ENCODE measurements at places on chromosomes 5 and 9.
A peak's percentile ranks its signal among the peaks of the same experiment; 100 is the strongest.

GRCh38 chr5:16791036-16791705, 144.9 kb downstream of the MYO10 start:
- peak; percentile 38 for DNase-seq

- DNase-seq, result peak; percentile 19
Observed at GRCh38 chr9:112921549-112921948, 30.9 kb upstream of the SLC46A2 start.

GRCh38 chr5:99089822-99090549, 161.2 kb upstream of the CHD1 start:
- DNase-seq, result no peak

- no peak for DNase-seq
Observed at GRCh38 chr5:140165101-140165922, 9.7 kb upstream of the CYSTM1 start.

DNA sequence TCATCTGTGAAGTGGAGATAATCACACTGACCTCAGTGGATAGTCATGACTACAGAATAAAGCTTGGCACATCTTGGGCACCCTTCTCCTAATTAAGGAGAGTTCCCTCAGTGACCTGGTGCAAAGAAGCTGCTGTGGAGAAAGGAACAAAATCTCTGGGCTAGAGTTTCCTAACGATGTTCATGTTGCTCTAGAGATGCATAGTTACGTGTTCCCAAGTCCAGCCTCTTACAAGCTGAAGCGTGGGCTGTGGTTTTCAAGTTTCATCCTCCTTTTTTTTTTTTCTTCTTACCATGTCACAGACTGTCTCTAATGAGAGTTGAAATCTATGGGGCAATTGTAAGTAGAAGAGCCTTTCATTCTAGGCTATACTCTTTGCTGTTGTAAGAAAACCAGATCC, 113.8 kb downstream of the DOCK8 start:
- DNase-seq, result no peak

- DNase-seq, result no peak
Observed at GRCh38 chr5:128825826-128826225, 139.5 kb upstream of the SLC27A6 start.

- DNase-seq, result no peak
Observed at GRCh38 chr5:163867324-163867723, 361.9 kb downstream of the MAT2B start.

DNA sequence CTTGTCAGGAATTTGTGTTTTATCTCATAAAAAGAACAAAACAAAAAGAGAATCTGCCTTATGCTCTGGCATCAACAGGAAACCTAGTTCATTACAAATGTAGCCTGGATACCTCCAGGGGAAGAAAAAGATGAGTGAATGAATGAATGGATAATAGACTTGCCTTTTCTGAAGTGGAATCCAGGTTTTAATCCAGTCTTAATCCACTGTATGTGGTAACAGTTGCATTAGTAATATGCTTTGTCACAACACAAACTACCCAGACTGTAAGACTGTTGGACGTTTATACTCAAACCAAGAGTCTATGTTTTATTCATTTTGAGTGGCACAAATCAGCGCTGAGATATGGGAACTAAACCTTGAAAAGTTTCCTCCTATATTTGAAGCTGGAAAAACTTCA, 32.1 kb upstream of the MAP3K1 start:
- DNase-seq, result no peak

DNA sequence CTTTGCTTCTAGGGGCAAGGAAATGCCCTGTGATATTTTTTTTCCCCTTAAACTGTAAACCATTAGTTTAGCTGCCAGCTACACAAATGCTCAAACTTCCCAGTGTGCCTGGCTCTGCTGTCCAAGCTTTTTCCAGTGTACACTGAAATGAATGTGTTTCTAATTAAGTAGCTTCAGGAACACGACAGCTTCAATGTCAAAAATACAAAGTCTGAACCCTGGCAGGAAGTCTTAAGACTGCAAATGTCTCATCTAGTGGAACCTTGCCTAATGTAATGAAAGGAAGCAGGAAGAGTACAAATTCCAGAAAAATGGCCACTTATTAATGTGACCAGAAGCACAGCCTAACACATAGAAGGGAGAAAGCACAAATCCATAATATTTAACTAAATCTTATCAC, 255.2 kb downstream of the CRB2 start:
- no peak for DNase-seq

DNA sequence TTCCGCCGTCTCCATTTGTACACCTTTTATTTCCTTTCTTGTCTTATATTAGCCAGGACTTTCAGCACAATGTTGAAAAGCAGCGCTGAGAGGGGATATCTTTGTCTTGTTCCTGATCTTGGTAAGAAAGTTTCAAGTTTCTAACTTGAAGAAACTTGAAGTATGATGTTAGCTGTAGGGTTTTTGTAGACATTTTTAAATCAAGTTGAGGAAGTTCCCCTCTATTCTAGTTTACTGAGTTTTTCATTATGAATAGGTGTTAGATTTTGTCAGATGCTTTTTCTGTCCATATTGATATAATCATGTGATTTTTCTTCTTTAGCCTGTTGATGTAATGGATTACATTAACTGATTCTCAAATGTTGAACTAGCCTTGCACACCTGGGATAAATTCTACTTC, 425.7 kb downstream of the PIK3R1 start:
- DNase-seq, result no peak

GRCh38 chr5:75239681-75240080, 3.0 kb upstream of the ANKRD31 start:
- no peak for DNase-seq

DNA sequence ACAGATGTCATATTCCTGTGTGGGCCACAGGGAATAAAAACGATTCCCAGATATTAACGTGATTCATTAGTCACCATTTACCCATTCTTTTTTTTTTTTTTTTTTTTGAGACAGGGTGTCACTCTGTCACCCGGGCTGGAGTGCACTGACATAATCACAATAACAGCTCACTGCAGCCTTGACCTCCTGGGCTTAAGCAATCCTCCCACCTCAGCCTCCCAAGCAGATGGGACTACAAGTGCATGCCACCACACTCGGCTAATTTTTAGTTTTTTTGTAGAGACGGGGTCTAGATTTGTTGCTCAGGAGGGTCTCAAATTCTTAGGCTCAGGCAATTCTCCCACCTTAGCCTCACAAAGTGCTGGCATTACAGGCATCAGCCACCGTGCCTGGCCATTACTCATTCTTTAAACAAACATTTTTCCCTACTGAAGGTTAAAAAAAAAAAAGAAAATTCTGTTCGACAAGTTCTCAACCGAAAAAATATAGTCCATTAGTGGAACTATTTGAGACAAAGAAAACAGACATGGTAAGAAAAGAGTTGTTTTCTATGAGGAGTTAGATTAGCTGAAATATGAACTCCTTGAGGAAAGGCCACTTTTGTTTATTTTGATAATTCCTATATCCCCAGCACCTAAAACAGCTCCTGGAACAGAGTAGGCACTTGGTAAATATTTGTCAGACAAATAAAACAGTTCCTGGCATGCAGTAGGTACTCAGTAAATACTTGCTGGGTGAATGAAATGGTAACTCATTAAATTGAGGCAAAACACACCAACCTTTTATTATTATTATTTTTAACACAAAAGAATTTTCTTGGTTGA, 32.1 kb upstream of the PDCL start:
- DNase-seq, result no peak

DNA sequence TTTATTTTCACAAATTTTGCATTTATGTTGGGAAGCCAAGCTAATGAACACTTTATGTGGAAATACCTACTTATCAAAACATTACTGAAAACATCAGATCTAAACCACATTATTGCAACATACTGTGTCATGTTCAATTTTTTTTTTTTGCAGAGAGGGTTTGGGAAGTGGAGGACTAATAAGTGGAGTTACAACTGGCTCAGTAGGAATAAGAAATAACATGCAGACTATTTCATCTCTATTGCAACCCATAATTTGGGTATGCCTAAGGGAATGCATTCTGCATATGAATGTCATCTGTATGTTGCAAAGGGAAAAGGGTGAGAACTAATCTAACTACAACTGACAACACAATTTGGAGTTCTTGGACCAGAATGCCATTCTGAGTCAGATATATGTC, 41.8 kb downstream of the APC start:
- DNase-seq, result no peak
